Psoas muscle (tissue), 8 donors: ENCODE measurements at places on chromosomes 2 and 18. TPM values are rescaled to one million over a fixed set of nuclear protein-coding genes. Genes with fewer than 3 reads are reported as not detected.

GRCh38 chr2:171522788-171523087 is 464 bp downstream of the CYBRD1 start:
- peak; percentile 63 for DNase-seq

DNA sequence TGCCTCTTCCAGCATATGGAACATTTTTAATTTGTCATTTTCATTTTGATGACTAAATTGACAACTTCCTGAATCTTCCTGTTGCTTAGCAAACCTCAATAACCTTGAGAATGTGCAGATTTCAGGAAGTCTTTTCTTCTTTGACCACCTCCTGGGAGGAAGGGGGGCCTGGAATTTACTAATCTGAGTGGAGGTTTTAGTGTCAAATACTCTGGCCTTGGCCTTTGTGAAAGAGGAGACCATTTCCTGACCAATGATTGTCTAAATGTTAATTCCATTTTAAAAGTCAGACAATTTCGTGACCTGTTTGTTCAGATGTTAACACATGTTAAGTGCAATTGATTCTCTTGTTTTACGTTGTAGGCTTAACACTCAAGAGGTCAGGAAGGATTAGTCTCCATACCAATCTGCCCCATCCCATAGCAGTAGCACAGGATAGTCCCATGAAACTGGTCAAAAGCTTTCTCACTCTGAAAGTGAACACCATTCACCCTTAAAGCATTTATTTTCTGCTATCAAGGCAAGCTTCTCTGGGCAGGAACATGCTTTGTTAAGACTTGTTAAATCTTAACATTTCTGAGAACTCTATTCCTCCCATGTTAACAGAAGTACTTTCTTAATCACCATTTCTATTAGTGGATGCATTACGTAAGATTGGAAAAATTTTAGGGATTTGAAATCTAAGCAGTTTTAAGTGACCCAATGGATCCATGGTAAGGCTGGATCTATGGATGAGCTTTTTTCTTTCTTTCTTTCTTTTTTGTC is 219.6 kb downstream of the RND3 start:
- DNase-seq: no peak

DNA sequence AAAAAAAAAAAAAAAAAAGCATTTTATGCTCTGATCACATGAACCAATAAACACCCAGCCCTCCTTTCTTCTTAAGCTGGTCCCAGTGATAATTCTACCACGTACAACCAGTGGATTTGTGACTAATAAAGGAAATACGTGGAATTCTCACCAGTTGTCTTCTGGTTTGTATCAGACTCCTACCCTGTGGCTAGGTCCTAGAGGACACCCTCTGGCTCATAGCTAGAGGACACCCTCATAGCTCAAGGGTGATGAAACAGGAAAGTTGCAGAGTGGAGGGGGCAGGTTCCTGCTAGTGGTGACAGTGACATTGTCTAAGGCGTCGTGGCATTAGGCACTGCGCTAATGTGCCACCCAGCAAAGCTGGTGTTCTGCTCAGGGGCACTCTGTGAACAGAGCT is 167.8 kb downstream of the BCL11A start:
- DNase-seq: no peak

PROKR1 gene
- total RNA-seq: not detected

CFC1 gene
- total RNA-seq: not detected

- DNase-seq: no peak
Measured at GRCh38 chr2:104051766-104052165, 802.1 kb upstream of the POU3F3 start.

- no peak for DNase-seq
Measured at GRCh38 chr2:235389626-235390025, 104.2 kb upstream of the AGAP1 start.

GRCh38 chr2:128444121-128444771 is 125.6 kb upstream of the HS6ST1 start:
- no peak for DNase-seq

DNA sequence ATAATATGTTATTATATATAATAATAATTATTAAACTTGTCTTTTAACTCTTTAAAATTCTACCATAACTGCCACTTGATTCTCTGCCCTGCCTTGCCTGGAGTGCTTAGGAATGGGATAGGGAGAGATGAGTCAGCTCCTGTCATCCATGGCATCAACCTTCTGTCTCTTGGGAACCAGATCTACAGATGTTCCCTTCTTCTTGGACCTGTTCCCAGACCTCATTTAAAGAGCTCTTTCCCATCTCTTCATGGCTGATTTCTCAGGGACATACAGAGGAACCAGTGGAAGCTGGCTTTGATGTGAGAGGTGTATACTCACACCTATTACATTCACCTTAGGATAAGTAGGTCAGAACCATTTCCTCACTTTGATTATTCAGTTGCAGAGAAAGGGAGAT is 155.3 kb upstream of the MYO3B start:
- no peak for DNase-seq
